Fibroblast of skin of right biceps (primary cell): ENCODE measurements at places on chromosomes 2 and 18.

DNA sequence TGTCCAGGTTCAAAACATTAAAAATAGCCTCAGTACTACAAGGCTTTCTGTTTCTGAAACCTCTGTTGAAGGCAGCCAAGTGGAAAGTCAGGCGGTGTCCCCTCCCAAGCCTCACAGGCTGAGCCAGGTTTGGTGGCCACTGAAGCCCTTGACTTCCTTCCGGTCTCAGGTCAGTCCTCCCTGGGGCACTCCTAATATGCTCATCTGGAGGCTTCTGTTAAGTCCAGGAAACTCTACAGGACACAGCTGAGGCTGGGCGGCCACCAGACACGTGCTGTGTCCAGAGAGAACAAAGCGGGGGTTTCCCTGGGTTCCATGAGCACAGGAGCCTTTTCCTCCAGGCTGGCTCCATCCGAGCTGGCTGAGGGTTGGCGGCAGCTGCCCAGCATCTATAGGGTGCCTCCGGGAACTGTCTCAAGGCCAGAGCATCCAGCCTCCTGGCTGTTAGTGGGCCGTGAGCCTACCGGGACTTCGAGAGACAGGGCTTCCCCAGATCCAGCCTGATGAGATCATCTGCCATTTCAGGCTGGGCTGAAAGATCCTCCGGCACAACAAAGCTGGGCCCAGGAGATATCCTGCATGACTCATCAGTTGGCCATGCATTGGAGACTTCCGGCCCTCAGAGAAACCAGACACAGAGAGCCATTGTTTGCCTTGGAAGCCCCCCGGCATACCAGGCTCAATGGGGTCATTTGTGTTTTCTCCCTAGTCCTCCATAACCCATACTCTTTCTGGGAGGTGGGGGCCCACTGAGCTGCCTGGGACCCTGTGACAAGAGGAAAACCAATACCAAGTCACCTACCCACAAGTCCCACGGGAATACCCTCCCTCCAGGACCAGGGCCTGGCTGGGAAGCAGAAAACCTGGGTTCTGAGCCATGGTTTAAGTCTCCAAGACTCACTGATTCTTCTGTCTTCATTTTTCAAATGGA lies 71.7 kb downstream of the HS1BP3 start:
- peak; percentile 99 for DNase-seq

- no peak for DNase-seq
Observed at GRCh38 chr18:9637036-9637767, 22.8 kb upstream of the PPP4R1 start.

DNA sequence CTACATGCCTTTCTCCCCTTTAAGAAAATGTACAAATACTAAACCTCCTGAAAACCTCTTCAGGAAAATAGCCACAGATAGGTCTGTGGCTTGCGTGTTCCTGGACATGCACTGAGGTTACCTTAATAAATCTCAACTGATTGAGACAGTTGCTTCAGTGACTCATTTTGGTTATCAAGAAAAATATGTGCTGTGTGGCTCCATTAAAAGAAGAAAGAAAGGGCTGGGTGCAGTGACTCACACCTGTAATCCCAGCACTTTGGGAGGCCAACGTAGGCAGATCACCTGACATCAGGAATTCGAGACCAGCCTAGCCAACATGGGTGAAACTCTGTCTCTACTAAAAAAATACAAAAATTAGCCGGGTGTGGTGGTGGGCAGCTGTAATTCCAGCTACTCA lies 27.1 kb downstream of the CREG2 start:
- DNase-seq, result peak; percentile 24

GRCh38 chr2:170298115-170298514 lies 120.2 kb downstream of the MYO3B start:
- DNase-seq, result peak; percentile 5

DNA sequence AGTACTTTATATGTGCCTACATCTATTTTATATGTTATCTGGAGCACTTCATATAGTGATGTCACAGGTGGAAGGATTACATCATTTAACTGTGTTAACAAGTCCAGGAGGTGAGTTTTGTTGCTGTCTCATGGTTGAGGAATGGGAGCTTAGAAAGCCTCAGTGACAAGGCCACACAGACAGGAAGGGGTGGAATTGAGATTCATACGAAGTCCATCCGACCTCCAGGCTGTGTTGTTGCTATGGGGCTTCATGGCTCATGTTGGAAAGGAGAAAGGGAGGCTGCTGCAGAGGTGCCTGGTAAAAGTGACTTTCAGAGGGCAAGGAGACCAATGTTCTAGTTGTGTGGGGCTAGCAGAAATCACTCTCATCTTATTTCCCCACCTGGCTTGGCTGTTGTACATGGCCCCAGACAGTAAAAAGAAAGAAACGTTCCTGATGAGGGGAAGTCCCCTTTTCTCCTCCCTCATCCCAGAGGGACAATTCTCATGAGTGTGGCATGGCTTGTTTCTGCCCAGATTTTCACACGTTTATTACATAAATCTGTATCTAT lies 31.0 kb upstream of the GREB1 start:
- peak; percentile 26 for DNase-seq

- peak; percentile 30 for DNase-seq
Observed at GRCh38 chr2:8737571-8738175, 55.8 kb downstream of the ID2 start.

DNA sequence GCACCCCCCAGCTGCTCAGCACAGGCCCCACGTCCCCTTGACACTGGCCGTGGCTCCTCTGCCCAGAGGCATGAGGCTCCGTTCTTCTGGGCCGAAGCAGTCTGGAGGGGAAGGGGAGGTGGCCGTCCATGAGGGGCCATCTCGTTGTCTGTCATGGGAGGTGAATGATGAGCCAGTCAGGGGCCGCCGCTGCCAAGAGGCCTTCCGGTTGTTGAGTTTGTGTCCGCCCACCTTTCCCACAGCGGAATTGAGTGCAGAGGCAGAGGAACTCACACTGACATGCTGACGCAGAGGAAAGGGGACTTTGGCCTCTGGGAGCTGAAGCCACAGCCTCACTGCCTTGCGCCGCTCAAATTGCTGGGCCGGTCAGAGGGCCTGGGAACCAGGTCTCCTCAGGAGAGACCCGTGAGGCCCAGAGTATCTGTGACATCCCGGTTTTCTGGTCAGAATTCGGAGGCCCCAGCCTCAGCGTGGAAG lies 268.4 kb downstream of the ATAD2B start:
- DNase-seq, result no peak

DNA sequence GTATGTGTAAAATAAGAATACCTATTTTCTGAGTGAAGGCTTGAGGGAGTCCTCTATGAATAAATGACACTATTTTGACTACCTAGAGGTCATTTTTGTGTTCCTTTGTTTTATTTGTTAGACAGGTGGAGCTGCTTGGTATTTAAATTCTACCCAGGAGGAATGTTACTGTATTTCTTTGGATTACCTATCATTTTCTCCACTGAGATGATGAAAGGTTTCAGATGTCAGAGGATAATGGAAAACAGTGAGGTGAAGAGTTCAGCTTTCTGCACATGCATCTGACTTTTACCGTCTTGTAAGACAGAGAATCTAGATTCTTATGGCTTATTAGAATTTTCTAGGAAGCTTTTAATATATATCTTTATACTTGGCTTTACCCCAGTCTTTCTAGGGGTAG lies 689.8 kb upstream of the NXPH2 start:
- DNase-seq, result no peak
